Activated naive CD4-positive, alpha-beta T cell treated with anti-CD3 and anti-CD28 coated beads, Interleukin-2, amount 10 ng/mL, durations not matched to agents 7 days and 5 days (primary cell): ENCODE measurements at places on chromosomes 1 and 21.
A peak's percentile ranks its signal among the peaks of the same experiment; 100 is the strongest.

DNA sequence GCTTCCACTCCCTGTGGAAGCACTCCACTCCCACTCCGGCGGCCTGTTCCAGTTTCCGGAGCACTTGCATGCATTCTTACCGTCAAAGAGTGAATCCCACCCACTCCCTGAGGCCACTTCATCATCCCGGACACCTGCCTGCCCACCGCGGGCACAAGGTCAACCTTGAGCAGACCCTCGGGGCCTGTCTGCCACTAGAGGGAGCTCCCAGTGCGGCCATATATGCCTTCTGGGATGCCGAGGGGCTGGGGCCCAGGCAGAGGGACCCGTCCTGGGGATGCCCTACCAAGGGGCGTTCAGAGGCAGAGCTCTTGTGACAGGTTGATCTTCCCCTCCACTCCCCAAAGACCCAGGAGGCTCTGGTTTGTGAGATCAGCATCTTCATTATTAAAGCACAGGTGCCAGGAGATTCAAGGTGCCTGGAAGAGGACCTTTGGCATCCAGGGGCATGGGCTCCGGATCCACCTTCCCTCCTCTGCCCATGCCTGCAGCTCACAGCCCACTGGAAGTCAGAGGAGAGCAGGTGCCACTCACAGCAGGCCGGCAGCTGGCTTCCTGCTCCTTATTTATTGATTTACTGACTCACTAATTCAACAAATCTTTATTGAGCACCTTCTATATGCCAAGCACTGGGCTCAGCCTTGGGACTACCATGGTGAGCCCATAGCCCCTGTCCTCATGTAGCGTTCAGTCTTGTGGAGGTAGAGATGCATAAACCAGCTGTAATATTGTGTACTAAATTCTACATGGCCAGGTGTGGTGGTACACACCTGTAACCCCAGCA lies 47.3 kb downstream of the UBIAD1 start:
- DNase-seq, result peak; percentile 58

DNA sequence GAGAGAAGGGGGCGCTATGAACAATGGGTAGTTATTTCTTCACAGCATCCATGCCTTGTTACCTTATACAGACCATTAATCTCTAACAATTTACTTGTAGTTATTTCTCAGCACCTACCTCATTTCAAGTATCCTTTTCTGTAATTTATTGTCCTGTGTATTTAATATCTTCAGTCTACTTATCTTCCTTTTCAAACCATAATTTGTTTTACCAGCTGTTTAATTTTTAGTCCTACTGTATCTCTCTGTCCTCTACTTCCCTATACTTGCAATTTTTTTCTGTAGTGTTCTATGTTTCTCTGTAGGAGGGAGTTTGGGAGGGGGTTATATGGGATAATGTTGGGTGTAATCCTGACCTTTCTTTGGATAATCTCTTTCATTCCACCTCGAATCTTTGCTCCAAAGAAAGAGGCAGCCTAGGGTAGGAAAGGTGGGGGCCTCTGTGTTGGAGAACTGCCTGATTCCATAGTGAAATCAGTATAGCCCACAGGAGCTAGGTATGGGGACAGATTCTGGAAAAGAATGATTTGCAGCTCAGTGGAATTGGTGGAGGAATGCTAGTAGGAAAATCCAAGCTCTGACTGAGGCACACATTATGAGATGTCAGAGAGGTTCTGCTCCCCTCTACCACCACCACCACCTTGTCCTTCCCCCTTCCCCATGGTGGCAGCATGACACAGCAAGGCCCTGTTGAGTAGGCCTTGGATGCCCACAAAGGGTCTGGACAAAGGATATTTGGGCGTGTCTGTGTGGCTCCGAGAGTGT lies 642 bp downstream of the MLLT11 start:
- DNase-seq, result no peak

DNA sequence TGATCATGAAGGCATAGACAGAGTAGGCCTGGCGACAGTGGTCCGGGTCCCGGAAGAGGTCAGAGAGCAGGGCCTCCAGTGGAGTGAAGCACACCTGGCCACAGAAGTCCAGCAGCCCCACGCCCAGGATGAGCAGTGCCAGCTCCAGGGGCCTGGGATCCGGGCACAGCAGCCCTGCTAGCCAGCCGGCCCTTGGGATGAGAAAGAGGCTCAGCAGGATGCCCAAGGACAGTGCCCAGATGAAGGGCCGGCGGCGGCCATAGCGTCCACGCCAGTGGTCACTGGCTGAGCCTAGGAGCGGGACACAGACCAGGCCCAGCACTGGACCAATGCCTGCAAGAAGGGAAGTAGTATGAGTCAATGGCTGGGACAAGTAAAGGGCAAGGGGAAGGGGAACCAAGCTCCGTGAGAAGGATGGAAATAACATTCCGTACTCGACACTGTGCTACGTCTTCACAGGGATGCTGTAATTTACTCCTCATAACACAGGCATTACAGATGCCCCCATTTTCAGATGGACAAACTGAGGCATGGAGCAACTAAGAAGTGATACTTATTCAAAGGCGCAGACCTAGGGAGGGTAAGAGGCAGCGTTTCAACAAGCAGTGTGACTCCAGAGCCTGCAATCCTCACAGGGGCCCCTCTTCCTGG lies 16.9 kb downstream of the SLC45A3 start:
- DNase-seq, result no peak

DNA sequence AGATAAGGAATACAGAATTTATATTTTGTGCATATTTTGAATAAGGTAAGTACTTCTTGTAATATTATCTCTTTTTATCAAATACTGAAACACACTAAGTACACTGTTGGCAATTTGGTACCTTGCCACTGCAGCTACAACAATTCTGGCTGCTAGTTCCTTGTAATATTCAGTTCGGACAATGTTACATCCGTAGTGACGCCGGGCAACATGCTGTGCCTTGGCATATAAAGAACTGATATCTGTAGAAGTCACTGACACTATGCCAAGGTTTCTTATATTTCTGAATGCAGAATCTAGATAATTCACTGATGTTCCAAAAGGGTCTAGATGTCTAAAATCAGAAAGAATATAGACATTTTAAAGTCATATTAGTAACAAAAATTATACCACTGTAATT lies 17.5 kb downstream of the TRMT1L start:
- DNase-seq, result no peak

- no peak for DNase-seq
These were observed 668 bp downstream of the KIF14 start for GRCh38 chr1:200619894-200620272.

DNA sequence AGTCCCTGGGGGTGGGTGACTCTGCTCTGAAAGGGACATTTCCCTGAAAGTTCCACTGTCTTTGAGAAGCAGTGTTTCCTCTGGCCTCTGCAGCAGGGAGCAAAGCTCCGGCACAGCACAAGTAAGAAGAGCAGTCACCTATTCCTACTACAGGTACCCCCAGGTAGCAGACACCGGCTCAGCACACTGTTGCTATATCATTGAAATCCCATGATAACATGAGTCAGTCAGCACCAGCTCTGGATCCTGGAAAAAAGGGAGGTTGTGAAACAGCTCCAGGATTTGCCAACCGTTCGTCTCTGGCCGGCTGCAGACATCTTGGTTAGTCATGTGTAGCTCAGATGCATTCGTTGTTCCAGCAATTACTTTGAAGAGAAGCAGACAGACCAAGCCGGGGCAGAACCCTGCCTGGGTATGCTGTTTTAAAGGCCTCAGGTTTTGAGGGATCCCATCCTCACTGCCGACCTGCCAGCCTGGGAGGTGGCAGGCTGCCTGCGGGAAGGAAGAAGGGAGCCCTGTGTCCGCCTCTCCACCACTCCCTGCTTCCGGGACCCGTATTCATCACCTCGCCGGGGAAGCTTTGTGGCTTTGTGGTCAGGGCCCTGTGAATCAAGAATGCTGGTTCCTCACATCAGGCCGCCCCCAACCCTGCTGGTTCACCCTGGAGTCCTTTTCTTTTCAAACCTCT lies 139.2 kb downstream of the CLIC6 start:
- DNase-seq, result peak; percentile 65

- no peak for DNase-seq
These were observed 1.7 kb downstream of the TMEM125 start for GRCh38 chr1:43271186-43272118.

- no peak for DNase-seq
These were observed 96.9 kb downstream of the NEK7 start for GRCh38 chr1:198253668-198254067.

- no peak for DNase-seq
These were observed 37.7 kb downstream of the TMEM51 start for GRCh38 chr1:15191267-15191666.

GRCh38 chr1:177838907-177839485 lies 130.9 kb downstream of the SEC16B start:
- no peak for DNase-seq

GRCh38 chr1:211183747-211184313 lies 49.9 kb upstream of the KCNH1 start:
- DNase-seq, result no peak

DNA sequence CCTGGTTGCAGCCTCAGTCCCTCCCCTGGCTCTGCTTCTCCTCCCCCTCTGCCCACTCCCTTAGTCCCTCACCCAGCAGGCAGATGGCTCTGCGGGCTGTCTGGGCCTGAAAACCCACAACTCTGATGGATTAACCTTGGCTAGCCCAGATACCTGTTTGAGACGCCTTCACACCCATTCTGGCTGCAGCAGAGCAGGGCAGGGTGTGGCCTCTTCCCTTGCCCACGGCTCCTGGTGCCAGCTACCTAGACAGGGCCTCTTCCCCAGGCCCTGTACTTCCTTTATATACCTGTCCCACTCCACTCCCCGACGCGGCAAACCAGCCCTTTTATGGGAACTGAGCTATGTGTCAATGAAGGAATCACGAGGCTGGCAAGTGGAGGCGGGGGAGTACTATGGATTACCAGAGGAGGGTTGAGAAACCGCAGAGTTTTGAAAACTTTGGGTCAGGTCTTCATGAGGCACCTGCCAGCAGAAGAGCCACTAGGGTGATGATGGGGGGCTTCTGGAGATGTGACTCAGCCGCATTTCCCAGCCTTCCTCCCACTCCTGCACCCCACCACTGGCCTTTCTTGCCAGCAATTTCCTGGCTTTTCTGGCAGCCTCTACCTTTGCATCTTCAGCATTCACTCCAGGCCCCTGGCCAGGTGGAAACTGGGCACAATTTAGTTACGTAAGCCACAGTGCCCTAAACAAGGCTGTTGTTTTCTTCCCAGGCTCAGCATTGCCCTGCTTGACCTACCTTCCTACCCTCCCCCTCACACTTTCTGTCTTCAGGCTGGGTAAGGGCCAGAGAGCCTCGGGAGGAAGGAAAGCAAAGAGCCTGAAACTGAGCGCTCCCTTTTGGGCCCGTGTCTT lies at the start of gene CHI3L1:
Gene CHI3L1, minus strand, starts transcription at position 259 of the 858 bp plus-strand sequence. Its CDS starts 81 bp downstream, at position 178.
- DNase-seq, result no peak

DNA sequence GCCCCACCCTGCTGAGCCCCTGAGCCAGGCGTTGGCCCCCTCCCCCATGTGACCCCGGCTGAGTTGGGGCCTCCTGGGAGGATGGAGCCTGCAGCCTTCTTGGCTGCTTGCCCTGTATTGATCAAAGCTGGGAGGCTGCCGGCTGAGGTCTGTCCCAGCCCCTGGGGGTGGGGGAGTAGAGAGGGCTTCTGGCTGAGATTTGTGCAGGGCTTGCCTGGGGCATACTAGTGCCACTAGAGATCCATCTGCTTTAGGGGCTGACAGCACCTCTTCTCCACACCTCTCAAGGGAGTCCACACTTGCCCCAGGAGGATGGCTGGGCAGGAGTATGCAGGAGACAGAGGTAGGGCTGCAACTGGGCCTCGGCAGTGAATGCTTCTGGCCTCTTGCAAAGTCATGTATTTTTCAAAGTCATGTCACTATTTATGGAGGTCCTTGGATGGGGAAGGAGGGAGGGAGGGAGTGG lies 53.6 kb upstream of the SSBP3 start:
- DNase-seq, result no peak

GRCh38 chr1:4059270-4059669 lies 159.2 kb upstream of the C1orf174 start:
- DNase-seq, result no peak

- no peak for DNase-seq
These were observed 26.5 kb downstream of the SCCPDH start for GRCh38 chr1:246750752-246751151.

GRCh38 chr1:193543259-193543658 lies 356.8 kb upstream of the B3GALT2 start:
- DNase-seq, result no peak

DNA sequence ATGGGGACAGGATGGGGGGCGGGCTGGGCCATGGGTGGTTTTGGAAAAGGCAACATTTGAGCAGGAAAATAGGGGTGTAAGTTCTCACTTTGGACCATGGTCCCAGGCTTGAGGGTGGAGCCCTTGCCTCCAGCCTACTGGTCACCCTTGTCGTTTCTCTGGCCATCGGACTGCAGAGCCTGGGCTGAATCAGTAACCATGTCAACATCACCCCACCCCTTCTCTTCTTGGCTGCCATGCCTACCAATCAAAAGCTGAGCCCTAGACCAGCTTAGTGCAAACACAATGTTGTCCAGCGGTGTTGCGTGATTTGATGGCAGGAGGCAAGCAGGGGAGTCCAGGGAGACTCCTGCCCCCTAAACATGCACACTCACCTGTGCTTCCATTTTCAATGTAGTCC lies 231.0 kb upstream of the KAZN start:
- DNase-seq, result no peak

GRCh38 chr1:63321785-63322113 lies 618 bp upstream of the FOXD3 start:
- no peak for DNase-seq

DNA sequence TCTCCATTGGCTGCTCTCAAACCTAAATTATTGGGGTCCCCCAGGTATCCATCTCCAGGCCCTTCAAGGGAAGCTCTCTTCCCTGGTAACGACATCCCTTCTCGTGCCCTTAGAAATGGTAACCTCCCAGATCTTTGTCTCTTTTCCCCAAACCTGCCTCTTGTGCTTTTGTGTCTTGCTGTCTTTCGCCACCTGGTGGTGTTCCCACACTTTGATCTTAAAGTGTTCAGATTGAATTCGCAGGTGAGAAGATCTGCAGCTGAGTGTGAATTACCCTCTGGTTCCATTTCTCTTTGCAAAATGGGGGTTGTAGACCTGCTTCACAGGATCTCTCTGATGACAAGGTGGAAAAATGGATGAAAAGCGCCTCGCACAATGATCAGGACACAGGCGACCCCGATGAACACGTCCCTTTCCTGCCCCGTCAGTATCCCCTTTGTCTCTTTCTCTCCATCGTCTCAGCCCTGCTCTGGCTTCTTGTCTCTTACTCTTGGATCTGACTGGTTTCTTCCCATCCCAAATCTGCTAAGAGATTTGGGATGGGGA lies 53.1 kb downstream of the DOP1B start:
- peak; percentile 75 for DNase-seq

DNA sequence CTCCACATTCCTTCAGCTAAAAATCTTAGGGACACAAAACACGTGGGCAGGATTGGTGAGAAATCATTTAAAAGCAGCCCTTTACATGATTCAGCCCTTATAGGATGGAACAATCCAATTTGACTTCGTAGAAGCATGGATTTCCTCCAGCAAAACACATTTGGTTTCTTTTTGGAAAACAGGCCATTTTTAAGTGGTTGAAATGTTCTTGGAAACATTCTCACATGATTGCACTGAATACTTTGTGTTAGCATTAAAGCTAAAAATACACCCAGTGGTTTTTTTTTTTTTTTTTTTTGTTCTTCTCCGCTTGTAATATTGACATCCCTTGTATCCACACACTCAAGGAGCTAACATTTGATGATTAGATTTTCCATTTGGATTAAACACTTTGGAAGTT lies 42.1 kb upstream of the ABCG1 start:
- no peak for DNase-seq
